ENCODE measurements at places on chromosomes 4 and X. TPM values are rescaled to one million over a fixed set of nuclear protein-coding genes. Genes with fewer than 3 reads are reported as not detected.

FAM47A gene
- polyA plus RNA-seq: not detected

PRDM8 gene
- polyA plus RNA-seq: 15.8 TPM

DNA sequence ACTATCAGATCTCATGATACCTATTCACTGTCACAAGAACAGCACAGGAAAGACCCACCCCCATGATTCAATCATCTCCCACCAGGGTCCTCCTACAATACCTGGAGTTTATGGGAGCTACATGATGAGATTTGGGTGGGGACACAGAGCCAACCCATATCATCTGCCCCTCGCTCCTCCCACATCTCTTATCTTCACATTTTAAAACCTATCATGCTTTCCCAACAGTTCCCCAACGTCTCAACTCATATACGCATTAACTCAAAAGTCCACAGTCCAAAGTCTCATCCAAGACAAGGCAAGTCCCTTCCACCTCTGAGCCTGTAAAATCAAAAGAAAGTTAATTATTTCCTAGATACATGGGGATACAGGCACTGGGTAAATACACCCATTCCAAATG lies 1185.2 kb downstream of the PCDH7 start:
- no peak for DNase-seq

DNA sequence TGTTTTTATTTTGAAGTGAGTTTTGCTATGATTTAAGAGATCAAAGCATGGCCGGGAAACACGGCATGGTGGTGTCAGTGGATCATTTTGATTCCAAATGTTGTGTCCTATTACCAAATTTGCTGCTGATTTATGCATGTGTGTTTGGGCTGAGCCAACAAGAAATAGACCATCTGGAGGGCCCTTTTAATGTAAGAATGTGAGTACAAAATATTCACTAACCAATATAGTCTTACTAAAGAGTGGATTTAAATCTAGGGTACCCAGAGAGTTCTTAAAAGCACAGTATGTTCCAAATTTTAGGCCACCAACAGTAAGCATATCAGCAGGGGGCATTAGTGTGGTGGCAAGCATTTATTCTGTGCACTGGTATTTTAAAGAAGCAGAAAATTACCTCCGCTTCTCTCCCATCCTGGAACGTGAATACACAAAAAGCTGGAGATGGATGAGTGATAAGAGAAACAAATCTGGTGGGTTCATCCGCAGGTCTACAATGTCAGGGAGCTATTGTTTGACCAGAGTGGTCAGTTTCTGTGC lies 444.4 kb upstream of the IGFBP7 start:
- DNase-seq: no peak

- peak; percentile 87 for DNase-seq
These were observed 636 bp upstream of the AMOT start for GRCh38 chrX:112841114-112841819.

DNA sequence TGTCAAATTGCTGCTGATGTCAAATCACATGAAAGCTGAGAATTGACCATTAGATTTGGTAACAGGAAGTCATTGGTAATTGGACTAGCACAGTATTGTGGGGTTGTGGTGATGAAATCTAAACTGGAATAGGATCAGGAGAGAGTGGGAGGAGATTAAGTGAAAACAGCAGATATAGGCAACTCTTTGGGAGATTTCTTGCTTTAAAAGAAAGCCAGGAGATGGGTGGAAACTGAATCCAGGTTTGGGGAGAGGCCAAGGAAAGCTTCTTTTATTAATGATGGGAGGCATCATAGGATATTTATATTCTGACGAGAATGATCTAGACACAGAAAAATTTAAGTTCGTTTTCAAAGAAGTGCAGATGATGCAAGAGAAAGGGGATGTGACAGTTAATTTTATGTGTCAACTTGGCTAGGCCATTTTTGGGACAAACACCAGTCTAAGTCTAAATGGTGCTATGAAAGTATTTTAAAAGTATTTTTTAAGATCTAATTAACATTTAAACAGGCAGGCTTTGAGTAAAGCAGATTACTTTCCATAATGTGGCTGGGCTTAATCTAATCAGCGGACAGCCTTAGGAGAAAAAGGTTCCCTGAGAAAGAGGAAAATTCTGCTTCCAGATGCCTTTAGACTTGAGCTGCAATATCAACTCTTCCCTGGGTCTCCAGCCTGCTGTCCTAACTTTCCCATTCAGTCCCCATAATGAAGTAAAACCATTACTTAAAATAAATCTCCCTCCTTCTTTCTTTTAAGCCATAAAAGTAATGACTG lies 24.7 kb downstream of the SEC24D start:
- DNase-seq: peak; percentile 88

GRCh38 chrX:129650183-129650689 lies 4.5 kb downstream of the APLN start:
- DNase-seq: no peak

GRCh38 chrX:137166591-137166990 lies 132.8 kb upstream of the GPR101 start:
- DNase-seq: no peak

All from IMR-90 (cell line).